ENCODE measurements at places on chromosomes 3 and 15.

- DNase-seq, result no peak
Observed at GRCh38 chr3:61929617-61930016, 368.2 kb downstream of the PTPRG start.

GRCh38 chr3:72558001-72558400 is 290.2 kb downstream of the SHQ1 start:
- no peak for DNase-seq

DNA sequence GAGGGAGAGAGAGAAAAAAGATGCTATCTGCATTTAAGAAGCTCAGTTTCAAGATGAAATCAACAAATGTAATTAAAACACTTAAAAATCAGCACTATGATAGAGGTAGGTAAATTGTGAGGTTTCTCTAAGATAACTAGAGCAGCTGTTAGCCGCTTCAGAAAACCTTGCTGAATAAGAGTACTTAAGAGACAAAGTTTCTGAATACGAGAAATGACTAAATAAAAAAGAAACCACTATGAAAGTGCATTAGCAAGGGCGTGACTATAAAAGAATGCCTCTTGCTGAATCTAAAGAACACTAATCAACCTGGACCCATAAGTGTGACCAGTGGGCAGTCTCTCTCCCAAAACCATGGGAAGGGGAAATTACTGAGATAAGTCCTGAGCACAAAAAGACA is 41.8 kb downstream of the IQCB1 start:
- no peak for DNase-seq

DNA sequence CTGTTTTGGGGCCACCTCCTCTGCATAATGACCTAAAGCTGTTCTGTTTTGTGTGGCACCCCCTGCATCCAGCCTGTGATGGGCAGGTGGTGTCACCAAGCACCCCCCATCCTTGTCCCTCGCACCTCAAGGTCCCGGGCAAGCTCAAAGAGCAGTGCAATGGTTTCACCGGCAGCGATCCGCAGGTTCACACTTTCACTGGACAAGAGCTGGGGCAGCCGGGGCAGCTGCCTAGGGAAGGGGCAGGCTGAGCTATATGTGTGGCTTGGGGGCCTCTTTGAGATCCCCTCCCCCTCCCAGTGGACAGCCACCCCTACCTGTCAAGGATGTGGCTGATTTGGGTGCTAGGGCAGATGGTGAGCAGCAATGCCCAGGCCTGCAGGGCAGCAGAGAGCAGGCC is 3.1 kb downstream of the IFRD2 start:
- no peak for DNase-seq

- no peak for DNase-seq
Observed at GRCh38 chr3:29514170-29514569, 233.3 kb downstream of the RBMS3 start.

GRCh38 chr3:171347301-171348039 is 112.7 kb downstream of the TNIK start:
- DNase-seq, result no peak

- peak; percentile 60 for DNase-seq
Observed at GRCh38 chr15:41281236-41281635, 50.2 kb downstream of the CHP1 start.

- DNase-seq, result peak; percentile 94
Observed at GRCh38 chr15:63372018-63372705, 9.5 kb downstream of the CA12 start.

GRCh38 chr3:100811779-100812507 is 102.6 kb downstream of the TFG start:
- no peak for DNase-seq

DNA sequence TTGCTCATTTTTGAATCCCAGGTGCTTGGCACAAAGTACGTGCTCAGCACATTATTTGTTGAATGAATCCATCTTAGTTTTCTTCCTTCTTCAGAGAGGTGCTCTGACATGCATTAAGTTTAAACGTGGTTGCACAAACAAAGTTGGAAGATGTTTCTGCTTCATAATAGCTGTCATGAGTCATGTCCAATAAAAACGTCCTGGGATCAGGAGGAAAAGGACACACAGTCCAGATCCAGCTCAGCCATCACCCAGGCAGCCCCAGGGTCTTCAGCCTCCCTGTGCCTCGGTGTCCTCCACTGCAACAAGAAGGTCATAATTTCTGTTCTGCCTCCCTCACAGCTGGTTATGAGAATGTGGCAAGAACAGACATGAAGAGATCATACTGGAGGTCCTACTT is 55.4 kb downstream of the CCNL1 start:
- DNase-seq, result no peak

DNA sequence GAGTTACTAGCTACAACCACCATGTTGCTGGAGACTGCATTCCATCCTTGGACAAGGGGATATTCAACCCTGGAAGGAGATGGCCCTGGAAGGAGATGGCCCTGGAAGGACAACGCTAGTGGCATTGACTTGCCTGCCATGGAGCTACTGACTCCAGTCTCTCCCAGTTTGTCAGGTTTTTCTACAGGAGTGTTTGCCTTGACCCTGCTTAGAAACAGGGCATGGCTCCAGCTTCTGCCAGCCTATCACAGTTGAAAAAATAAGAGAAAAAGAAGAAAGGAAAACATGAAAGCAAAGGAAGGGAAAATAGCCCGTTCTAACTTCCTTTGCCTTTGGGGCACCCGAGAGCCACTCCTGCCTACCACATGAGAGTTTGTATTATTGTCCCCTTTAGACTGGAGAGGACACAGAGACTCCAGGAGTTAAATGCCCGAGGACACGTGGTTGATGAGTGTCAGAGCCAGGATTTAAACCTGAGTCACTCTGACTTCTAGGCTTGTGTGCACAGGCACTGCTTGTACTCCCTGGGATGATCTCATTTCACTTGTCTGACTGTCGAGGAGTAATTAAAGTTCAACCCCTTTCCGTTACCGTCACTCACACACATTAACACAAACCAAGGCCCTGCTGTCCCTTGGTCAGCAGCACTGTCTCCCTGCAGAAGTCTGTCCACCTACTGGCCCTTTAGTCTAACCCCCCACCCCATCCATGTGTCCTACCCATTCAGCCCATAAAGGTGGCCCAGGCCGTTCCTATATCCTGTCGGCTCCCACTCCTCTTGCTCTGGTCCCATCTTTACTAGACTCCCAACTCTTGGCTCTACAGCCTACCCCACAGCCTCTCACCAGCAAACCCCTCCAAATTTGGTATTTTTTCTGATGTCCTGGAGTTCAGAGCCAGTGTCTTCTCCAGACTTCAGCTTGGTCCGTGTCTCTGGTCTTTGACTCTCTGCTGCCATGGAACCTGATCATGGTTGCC is 46.1 kb downstream of the C2CD4A start:
- DNase-seq, result peak; percentile 71

- no peak for DNase-seq
Observed at GRCh38 chr15:73119478-73119877, 67.2 kb downstream of the NEO1 start.

DNA sequence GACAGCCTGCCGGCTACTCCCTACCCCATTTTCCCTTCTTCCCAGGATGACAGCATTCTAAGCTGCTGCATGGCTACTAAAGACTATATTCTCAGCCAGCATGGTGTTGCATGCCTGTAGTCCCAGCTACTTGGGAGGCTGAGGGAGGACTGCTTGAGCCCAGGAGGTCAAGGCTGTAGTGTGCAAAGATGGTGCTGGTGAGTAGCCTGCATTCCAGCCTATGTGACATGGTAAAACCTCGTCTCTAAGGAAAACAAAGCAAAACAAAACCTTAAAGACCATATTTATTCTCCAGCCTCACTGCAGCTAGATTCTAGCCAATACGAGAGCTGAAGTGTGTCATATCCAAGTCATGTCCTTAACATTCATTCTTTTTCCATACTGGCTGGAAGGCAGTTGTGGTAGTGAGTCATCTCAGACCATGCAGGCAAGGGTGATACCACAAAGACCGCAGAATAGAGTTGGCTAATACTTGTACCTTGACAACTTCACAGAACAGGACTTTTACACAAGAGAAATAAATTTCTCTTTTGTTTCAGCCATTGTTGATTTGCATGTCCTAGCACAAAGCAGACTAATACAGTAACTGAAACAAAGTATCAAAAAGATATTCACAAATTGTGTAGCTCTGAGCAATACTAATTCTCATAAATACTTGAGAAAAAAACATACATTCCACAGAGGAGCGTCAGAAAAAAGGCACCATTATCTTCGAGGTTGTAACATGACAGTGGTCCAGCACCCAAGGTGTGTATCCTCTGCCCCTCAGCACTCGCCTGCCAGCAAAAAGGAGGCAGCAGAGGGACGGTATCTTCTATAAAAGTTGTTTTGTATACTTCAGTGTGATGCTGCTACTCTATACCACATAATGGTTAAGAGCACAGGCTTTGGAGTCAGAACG is 14.8 kb downstream of the PBRM1 start:
- DNase-seq, result peak; percentile 98

DNA sequence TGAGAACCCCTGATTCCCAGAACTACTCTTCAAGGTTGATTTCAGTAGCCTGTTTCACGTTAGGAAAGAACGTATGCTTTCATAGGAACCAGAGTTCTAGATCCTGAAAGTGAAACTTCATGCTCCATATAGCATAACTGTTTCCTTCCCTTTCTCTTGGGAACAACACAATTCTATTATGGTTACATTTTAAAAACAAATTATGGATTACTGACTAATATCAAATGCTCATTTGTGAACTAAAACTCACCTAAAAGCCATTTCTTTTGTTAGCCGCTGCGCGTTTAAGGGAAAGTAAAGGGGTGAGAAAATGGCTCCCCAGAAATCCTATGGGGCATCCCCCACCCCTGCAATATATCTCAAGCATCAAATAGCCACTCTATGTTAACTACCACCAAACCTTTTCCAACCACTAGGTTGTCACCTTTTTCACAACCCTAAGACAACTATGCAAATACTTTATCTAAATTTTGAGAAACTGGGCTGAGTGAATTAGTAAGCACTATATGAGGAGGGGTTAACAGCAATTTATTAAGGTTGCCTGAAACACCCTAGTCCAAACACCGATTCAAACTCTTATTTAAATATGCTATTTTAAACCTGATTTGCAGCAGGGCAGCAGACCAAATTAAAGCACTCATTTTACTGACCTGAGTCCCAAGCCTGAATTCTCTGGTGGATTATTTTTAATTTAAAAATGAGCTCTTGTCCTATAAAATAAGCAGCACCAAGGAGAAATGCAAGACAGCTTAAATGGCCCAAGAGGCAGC is 2.4 kb downstream of the SIAH2 start:
- no peak for DNase-seq

DNA sequence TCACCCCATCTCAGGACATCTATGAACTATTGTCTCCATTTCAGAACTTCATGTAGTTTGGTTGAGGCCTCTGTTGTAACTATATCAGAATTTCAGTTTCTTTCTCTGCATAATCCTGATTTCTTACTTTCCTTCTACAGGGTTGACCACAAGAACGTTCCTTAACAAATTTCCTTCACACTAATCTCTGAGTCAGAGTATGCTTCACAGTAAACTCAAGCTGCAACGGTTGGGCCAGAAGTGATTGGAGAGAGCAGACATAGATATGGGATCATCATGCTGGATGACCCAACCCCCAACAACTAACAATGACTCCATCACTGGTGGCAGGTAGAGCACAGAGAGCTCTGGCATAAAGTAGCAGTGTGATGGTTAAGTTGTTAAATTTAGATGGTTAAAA is 128.8 kb upstream of the OSTN start:
- peak; percentile 38 for DNase-seq

DNA sequence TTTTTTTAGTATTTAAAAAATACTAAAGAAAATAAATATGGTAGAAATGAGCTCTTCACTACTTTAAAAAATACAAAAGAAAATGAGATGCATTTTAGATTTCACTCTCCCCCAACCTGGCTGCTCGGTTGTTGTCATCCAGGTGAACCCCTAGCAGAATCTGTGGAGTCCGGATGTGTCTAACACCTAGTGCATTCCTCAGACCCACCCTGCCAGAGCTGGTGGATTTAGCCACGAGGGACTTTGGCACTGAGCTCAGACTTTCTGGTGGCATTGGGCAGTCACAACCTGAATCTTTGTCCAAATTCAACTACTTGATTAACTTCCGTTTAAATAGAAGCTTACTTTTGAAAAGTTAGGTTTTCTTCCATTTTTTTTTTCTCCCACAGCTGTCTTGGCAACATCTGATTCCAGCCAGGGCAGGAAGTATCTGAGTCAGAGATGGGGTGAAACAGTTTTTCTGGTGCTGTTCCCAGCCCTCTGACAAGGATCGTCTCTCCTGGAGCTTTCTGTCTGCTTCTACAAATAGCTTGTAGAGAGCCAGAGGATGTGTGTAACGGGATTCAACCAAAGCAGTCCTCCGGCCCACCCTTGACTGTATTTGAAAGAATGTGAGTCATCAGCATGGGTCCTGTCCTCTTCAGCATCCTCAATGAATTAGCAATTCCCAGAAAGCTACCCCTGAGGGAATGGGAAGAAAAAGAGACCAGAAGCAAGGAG is 301.8 kb upstream of the MCTP2 start:
- DNase-seq, result peak; percentile 81

DNA sequence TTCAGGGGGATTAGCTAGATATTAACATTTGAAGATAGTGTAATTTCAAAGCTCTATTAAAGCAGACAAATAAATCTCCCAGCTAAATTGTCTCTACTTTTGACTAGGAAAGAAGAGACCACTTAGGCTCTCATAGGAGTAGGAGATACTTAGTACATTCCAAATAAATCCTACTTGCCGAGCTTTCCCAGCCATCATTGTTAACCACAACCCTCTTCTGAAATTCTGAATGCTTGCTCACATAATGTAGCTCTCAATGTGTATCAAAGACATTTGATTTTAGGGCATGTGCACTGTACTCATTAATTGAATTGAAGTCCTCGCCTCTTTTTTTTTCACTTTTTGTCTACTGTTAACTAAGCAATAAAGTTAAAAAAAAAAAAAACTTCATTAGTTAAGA is 598.2 kb upstream of the ADAMTS9 start:
- no peak for DNase-seq

GRCh38 chr3:5054098-5054497 is 68.0 kb upstream of the ARL8B start:
- DNase-seq, result no peak

DNA sequence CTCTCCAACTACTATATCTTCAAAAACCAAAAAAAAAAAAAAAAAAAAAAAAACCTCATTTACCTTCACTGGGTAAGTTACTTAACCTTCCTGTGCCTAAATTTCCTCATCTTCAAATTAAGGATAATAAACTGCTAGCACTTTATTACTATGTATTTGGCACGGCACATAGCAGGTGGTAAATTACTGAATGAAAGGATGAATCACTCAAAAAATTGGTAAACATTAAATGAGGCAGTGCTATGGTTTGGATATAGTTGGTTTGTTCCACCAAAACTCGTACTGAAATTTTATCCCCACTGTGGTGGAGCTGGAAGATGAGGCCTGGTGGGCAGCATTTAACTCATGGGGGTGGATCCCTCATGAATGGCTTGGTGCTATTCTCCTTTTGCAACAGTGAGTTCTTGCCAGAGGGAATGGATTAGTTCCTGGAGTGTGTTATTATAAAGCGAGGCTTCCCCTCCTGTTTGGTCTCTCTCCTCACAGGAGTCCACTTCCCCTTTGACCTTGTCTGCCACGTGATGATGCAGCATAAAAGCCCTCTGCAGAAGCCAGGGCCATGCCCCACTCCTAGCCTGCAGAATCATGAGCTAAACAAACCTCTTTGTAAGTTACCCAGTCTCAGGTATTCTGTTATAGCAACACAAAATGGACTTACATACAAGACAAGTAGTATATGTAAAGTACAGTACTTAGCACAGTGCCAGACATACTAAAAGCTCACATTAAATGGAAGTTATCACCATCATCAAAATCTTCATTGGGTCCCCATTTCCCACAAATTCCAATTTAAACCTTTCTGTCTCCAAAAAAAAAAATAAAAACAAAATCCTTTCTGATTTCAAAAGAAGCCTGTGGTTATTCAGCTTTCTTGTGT is 20.6 kb downstream of the DCUN1D1 start:
- DNase-seq, result no peak
